Activated T-cell treated with anti-CD3 and anti-CD28 coated beads, Interleukin-2, amount 50 U/mL, for 1 hour (primary cell): ENCODE measurements at places on chromosomes 6 and 20.

- no peak for DNase-seq
Measured at GRCh38 chr6:32492351-32492750, 37.7 kb downstream of the HLA-DRB5 start.

DNA sequence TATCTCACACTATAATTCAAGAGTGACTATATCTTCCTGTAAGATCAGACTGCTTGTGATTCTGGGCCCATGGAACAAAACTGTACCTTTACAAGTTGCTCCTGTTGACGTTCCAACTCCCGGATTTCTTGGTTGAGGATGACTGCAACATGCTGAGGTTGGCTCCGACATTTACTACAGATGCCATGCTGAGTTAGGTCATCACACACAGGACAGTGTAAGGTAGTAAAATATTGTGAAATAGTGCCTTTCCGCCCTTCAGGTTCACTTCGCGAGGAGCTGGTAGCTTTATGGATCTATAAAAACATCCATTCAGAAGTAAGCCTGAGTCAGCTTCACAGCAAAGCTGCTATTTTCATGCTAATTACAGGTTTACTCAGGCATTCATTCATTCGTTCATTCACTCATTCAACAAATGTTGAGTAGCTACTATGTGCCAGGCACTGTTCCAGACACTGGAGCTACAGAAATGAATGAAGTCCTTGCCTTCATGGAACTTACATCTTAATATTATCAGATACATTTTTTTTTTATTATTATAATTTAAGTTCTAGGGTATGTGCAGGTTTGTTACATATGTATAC, 175.7 kb downstream of the REV3L start:
- no peak for DNase-seq

DNA sequence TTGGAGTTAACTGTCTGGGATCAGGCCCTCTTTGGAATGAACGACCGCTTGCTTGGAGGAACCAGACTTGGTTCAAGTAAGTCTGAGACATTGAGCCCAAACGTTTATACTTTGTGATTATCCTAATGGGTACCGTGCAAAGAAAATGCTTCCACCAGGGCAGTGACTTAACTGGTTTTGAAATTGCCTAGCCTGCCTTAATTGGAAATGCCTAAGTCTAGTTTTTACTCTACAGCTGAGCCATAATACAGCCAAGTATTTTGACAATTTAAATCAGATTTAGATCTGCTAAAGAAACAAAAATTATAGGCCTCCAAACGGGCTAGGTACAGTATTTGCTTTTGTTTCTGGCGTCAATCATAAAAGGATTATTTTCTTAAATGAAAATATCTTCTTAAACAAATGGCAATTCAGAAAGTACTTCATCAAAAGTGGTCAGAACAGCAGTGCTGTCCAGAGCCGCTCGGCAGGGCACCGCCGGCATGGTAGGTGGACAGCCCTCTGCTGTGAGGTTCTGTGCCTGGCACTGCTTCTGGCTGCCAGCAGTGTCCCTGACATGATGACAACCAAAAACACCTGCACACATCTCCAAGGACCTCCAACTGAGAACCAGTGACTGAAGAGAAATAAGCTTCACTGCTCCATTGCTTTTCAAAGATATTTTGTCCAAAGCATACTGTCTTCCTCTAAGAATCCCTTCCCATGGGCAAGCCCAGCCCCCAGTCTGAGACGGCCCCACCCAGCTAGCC, 55.6 kb downstream of the EZR start:
- peak; percentile 51 for DNase-seq

- no peak for DNase-seq
Measured at GRCh38 chr6:117397536-117398227, 28.1 kb downstream of the ROS1 start.

DNA sequence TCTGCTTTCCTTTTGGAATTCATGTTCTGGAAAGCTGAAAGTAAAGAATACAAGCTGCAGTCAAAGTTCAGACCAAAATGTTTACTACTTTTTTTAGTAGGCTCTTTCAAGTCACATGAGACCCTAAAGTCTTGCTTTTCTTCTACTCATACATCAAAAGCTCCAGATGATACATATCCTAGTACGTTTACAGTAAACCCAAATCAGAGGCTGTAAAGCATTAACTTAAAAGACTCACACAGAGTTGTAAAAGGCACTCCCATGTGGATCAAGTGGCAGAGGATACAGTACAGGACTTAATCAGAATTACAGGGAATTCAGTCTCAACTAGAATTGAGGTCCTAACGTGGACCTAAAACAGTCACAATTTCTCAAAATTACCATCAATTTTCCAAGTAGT, 40.7 kb downstream of the STK38 start:
- DNase-seq, result no peak

GRCh38 chr6:169829786-169830185, 78.4 kb downstream of the ERMARD start:
- no peak for DNase-seq

DNA sequence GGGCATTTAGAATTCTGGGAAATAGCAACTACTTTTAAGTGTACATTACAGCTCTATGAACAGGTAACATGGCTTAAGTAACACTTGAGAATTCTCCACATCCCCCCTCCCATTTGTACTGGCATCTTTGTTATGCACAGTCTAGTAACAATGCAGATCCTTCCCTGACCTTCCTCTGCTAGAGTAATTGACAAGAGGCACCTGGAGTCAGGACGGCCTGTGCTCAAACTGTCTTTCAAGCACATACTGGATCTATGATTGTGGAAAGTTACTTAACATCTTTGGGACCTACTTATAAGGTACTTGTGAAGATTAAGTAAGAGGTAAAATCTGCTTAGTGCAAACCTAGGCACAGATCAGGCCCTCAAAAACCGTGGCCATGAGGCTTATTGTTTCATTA, 21.9 kb upstream of the GSTA3 start:
- DNase-seq, result no peak

DNA sequence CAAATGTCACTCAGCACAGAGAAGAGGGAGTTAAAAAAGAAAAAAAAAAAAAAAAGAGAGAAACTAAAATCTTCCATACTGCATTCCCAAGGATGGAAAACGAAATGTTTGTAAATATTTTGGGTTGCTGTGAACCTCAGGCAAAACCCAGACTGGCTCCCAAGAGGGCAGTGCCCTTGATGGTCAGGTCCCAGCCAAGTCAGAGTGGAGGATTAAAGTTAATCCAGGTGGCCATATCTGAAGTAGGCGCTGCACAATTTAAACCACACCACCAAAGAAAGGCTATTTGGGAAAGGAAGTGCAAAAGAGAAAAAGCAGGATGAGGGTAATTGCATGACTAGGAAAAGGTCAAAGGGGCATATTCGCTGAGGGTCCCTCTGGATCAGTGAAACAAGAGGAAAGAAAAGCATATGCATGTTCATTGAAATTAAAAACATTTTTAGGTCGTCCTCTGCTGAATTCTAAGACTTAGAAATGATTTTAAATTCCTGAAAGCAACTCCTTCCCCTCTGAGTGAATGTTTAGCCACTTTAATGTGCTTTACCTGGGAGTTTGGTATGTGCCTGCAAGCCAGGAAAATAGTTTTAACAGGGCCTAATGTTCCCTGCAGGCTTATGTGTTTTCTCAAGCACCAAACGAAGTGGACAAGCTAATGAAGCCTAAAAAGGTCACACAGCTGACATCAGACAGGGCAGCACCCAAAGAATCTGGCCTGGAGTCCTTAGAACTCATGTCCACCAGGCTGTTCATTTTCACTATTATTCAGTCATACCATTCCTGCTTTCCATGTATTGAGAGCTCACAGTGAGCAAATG, 159.1 kb downstream of the HACE1 start:
- no peak for DNase-seq

DNA sequence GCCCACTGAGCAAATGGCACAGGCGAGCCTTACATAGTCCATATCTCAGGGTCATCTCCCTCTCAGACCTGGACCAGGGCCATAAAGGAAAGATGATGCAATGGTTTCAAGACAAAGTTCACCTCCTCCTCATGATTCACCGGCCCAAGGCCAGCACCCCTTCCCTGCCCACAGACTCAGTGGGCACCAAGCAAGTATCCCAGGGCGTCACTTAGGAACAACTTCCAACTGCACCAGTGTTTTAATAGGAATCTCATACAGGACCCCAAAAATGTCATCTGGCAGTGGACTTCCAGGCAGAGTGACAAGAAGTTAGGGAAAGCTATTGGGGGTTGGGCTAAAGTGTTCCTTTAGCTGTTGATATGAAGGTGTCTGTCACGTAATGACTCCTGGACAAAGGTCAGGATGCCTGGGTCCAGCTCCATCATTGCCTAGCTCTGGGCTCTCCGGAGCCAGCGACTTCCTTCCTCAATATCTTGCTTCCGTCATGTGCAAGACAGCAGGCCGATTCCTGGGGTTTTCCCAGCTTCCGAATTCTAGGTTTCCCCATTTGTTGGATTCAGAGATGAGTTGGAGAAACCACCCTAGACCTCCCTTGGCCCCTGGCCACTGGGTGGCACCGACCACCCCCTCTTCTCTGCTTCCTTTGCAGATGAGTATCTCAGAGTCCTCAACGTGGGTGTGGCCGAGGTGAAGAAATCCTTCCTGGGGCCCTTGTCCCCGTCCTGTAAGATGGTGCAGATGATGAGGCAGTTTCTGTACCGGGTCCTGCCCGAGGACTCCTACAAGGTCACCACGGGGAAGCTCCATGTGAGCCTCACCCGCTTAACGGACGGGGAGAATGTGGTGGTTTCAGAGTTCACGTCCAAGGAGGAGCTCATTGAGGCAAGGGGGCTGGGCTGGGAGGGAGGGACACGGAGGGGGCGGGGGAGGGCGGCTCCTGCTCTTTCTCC, 21.1 kb downstream of the PNPLA1 start:
- no peak for DNase-seq

DNA sequence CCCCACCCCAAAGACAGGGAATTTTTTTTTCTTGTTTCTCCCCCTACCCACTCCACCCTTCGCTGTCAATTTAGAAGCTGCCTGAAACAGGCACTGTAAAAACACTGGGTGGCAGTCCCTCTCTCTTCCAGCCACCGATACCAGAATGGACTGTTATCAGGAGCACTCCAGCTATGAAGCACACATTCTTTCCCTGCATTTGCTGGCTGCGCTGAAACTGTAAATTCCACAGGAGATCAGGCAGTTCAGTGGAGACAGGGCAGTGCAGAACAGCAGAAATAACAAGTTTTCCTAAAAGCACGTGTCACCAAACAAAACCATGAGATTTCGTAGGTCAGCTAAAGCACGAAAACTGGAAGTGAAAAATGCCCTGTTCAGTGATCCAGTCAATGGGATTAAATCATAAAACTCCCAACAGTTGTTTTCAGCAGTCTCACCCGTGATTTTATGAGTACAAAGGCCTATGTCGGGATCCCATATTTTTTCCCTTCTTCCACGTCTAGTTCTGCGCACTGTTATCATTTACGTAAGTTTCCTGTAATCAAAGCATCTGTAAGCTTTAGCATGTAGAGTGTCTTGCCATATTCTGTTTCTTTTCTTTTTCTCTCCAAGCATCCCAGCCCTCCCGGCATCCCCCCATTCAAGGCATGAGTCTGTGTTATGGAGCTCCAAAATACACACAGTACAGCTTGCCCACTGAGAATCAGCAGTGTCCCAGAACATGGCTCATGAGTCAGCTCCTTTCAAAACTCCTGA, 359.9 kb upstream of the EPHA7 start:
- DNase-seq, result no peak

DNA sequence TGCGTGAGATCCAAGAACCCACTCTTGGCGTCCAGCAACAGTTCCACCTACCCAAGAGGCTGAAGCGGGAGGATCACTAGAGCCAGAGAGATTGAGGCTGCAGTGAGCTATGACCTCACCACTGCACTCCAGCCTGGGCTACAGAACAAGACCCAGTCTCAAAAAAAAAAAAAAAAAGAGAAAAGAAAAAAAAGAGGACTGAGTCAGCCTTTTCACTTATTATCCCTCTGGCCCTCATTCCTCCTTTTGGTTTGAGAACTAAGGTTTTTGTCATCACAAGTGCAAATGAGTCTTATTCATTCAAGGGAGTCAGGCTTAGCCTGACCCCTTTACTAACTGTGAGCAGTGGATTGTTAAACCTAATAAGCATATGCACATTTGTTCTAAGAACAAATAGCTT, 37.9 kb upstream of the JARID2 start:
- no peak for DNase-seq

DNA sequence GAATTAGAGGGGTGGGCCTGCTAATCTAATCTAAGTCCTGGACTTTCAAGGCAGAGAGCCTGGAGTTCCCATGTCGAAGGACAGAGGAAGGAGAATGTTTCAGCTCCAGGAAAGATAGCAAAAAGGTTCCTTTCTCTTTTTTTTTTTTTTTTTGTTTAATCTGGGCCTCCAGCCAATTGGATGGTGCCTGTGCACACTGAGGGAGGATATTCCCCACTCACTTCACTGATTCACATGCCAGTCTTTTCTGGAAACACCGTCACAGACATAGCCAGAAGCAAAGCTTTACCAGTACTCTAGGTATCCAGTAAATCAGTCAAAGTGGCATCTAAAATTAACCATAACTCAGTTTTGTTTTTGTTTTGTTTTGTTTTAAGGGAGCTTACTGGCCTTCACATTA, 721.1 kb downstream of the TENT5A start:
- DNase-seq, result no peak

GRCh38 chr6:98566126-98566525, 268.2 kb upstream of the POU3F2 start:
- DNase-seq, result no peak

- no peak for DNase-seq
Measured at GRCh38 chr6:6788394-6789032, 200.0 kb downstream of the LY86 start.

GRCh38 chr6:168133168-168133561, 54.2 kb upstream of the FRMD1 start:
- no peak for DNase-seq
